CD4-positive, alpha-beta T cell treated with Interleukin-10 for 1 hour (primary cell): ENCODE measurements at places on chromosomes 3 and 15.

DNA sequence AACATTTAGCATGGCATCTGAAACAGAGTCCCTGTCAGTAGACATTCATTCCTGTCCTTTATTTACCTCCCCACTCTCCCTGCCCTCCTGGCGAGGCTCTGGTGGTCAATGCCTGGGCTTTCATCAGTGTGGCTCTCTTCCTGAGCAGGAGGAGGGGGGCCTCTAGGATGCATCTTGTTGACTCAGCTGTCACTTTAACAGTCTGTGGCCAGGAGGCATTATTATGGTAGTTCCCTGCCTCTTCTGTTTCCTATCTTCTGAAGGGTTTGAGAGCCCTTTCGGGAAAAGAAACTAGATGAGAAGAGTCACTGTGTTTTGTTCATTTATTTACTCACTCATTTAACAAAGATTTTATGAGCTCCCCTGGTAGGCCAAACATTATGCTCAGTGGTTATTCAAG lies 2.4 kb upstream of the PPP1R14D start:
- no peak for DNase-seq

- peak; percentile 17 for DNase-seq
These were observed 74.1 kb downstream of the LRTM1 start for GRCh38 chr3:54853573-54854404.

DNA sequence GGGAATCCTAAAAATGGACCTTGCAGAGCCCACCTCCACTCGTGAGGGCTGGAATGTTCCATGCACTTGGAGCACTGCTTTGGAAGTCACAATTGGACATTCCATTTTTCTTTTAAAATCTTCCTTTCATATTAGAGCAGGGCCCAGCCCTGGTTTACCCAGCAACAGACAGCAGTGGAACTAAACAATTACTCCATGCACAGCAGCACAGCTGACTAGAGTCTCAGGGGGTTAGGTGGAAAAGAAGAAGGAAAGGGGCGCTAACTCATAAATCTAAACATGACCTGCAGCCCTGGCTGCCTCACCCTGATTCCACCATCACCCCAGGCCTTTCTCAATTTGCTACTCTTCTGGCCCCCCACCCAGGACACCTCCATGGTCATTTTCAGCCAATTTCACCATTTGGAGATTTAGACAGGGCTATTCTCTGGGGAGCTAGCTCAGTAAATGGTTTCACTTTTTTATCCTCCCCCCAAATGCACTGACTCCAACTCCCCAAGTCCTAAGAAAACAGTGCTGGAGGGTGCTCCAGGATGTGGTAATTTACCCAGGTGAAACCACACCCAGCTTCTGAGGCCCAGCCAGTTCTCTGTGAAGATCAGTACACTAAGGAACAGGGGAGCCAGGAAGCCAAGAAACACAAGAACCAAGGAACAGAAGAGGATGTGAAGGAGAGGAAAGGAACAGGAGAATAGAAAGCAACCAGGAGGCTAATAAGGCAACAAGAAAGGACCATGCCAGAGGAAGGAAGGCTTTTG lies 1.6 kb upstream of the LRRC31 start:
- peak; percentile 5 for DNase-seq

DNA sequence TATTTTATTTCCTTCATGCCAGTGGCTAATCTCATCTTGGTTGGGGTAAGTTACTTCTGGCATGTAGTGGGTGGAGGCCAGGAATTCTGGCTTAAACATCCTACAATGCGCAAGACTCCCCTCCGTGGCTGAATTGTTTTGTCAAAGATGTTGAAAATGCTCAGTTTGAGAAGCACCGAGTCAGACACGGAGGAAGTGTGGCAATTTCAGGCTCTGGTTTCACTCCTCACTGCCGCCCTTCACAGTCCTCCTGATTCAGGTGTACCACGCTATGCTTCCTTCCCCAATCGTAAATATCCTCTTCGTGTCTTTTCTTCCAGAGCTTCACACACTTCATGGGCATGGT lies 150.7 kb downstream of the OPA1 start:
- DNase-seq: no peak

GRCh38 chr3:135516143-135516542 lies 449.4 kb upstream of the PPP2R3A start:
- DNase-seq: no peak

GRCh38 chr15:33215941-33216872 lies 21.7 kb upstream of the FMN1 start:
- peak; percentile 23 for DNase-seq

- DNase-seq: no peak
These were observed 136.5 kb downstream of the NTRK3 start for GRCh38 chr15:88120026-88120425.

DNA sequence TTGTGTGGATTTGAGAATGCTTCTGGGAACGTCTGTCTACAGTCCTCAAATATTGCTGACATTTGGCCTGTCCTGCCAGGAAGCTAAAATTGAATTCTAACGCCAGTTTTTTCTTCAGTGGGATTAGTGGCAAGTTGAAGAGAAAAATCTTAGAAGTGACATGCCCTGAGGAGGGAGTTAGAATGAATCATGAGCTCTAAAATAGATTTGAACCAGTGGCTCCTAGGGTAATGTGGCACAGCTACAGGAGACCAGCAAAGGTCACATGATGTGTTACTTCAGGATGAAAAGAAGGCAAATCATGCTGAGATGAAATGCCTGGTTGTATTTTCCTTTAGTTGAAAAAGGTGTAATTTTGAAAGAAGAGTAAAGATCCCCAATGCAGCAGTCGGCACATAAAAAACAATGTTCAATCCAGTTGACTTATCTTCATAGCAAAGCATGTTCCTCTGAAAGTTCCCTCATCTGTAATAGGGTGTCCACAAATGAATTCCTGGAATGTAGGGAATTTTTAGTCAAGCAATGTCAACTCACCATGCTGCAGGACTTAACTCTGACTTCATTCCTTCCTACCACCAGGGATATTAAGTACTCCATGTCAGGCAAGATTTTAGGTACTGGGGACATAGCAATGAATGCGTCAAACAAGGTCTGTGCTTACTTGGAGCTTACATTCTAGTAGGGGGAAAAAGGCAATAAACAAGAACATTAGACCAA lies 171.6 kb downstream of the CADPS start:
- no peak for DNase-seq

DNA sequence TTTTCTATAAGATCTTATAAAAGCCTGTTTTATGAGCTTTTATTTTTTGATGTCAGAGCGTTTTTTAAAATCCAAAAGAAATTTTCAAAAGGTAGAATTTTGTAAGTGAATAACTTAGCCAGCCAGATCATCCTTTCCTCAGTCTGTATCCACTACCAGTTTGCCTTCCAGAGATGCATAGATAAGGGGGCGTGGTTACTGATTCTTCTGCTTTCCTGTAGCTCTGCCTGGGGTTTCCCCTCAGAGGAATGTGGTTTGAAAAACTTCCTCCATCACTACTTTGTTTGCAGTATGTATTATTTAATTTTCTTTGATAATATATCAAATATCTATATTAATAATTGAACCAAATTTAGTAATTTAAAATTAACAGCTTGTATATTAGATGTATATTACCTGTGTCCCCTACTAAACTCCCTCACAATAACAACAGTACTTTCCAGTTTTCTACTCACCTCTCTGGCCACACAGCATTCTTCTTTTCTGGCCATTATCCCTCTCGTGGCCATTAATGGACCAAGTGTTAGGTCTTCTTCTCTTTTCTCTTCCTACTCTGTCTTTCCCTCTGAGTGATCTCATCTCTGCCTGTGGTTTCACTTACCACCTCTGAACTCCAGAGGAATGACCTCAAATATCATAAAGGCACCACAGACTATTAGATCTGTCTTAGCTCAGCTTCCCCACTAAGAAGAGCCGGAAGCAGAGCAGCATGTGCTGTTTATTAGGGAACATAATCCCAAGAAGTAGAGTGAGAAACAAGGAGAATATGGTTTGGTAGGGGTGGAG lies 239.7 kb downstream of the UBE2E2 start:
- DNase-seq: peak; percentile 32

GRCh38 chr3:24923570-24923969 lies 428.9 kb upstream of the THRB start:
- no peak for DNase-seq

DNA sequence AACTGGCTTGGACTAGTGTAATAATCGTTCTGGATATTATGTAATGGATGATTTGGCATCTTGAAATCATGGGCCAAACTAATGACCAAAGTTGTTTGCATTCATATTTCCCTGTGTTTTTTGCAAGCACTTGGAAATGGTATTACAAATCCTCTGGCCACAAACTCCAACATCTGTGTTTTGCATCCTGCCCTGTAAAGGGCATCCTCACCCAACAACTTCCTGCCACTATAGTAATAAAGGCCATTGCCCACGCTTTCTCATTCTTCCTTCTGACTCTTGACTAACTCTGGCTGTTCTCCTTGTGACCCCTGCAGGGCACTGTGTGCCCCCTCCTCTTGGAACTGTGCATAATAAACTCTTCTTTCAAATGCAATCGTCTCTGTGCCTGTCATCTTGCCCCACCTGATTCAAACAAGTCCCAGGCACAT lies 25.4 kb upstream of the PSMD6 start:
- no peak for DNase-seq

DNA sequence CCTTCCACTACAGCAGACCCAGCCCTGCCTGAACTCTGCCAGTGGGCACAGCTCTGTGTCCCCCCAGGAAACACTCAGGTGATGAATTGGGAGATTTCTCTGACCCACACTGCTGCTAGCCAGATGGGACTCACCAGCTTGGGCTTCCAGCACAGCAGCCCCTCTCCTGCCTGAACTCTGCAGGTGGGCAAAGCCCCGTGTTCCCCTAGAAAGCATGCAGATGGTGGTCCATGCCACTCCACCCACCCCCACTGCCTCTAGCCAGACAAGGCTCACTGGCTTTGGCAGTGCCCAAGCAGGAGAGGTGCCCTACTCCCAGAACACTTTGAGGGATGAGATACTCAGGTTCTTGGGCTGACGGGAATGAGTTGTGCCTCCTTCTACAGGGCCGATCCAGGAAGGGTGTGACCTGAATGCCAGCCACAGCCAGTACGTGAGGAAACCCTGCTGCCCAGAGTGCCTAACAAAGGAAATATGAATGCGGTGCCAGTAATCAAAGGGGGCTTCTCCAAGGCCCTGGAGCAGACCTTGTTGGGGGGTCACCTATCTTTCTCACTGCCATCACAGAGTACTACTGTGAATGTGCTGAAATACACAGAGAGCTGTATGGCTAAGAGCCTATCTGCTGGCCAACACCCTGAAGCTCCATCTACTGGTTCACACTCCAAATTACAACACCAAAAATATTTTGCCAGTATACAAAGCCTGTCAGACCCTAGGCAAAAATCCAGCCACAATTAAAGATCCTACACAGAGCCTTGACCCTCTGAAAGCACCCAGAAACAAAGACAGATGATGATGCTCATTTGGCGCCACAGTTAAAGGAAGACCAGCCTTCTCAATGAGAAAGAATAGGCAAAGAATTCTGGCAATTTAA lies 61.9 kb downstream of the BTLA start:
- DNase-seq: peak; percentile 57

- no peak for DNase-seq
These were observed 115.4 kb upstream of the PRICKLE2 start for GRCh38 chr3:64340641-64341101.

- DNase-seq: no peak
These were observed 506.4 kb downstream of the FGF12 start for GRCh38 chr3:192220915-192221314.

DNA sequence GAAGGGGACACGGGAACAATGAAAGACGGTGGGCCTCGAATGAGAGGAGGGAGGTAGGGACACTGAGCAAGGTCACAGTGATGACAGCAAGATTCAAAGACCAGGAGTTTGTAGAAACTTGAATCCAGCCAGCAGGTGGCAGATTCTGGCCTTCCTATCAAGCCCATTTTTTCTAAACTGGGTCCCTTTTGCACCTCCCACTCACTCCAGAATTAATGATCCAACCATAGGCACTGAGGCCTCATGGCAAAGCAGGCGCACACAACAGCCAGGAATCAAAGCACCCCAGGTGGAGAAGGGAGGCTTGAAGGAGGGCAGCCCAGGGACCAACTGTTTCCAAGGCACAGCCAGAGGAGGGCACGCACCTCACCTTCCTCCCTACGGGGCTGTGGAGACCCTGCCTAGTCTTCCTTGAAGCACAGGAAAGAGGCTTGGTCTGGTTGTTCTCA lies 90.2 kb downstream of the ANP32A start:
- peak; percentile 23 for DNase-seq

DNA sequence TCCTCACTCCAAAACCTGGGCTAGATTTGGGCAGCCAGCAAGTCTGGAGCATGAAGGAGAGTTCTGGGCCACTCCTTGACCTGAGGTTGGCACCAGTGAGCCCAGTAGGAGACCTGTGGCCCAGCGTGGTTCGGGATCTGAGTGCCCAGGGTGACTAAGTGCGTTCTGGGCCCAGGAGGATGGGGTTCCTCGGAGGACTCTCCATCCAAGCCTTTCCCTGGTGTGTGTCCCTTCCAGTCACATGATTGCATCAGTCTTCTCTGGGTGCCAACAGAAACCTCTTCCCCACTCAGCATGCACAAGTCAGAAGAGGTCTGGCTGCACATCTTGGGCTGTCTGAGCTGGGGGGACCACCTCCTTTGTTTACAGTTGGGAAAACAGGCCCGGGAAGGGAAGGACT lies 14.9 kb downstream of the TMEM43 start:
- DNase-seq: no peak

- no peak for DNase-seq
These were observed 147.2 kb upstream of the WNT5A start for GRCh38 chr3:55634345-55634744.

DNA sequence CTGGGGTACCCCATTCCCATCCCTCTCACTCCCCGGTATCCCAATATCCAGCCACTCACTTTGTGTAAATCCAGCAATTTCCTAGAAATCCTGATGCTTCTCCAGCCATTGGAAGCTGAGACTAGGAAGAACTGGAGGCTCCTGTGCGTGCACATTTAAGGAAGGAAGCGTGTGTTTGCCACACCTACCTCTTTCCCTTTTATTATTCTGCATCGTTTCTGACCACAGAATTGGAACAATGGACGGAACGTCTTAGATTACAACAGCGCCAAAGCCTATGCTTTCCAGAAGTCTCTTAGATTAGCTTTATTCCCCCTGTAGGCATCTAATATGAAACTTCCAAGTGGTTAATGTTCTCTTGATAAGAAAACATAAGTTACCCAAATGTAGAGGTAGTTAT lies 234.8 kb upstream of the TRIM42 start:
- no peak for DNase-seq

DNA sequence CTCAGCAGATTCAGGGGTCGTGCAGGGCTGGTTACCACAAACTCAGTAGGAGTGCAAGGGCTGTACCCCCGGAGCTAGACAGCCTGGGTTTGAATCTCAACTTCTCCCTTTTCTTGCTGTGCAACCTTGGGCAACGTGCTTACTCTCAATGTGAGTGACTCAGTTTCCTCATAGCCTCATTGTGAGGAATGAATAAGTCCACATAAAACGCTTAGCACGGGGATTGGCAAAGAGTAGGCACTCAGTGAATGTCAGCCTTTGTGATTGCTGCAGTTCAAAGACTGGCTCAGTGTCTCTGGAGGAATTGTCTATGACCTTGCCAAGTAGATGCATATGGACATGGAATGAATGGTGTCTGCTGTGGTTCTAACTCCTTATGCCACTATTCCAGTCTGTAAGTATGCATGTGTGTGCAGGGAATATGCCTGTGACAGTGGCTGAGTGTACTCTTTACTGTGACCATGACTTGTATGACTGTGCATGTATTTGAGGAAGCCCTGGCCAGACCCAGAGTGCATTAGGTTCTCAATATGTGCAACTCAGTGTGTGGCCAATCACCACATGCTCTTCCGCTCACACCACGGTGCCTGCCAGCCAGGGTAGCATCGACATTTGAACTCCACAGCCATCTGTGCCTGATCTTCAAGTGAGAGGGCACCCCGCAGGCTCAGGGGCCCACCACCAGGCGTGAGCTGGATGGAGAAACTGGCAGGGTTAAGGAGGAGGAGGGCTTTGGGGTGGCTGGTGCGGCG lies 900 bp upstream of the HYAL3 start:
- no peak for DNase-seq
